Stimulated activated CD8-positive, alpha-beta memory T cell treated with anti-CD3 and anti-CD28 coated beads, Interleukin-2, amount 100 ng/mL, for 48 hours (primary cell): ENCODE measurements at places on chromosomes 2 and 18.

GRCh38 chr2:221343524-221343923, 228.6 kb downstream of the EPHA4 start:
- DNase-seq: no peak

- DNase-seq: no peak
These were observed 25.8 kb downstream of the TBC1D8 start for GRCh38 chr2:101125374-101125773.

- DNase-seq: no peak
These were observed 4.6 kb downstream of the PTGR3 start for GRCh38 chr18:75204269-75204731.

DNA sequence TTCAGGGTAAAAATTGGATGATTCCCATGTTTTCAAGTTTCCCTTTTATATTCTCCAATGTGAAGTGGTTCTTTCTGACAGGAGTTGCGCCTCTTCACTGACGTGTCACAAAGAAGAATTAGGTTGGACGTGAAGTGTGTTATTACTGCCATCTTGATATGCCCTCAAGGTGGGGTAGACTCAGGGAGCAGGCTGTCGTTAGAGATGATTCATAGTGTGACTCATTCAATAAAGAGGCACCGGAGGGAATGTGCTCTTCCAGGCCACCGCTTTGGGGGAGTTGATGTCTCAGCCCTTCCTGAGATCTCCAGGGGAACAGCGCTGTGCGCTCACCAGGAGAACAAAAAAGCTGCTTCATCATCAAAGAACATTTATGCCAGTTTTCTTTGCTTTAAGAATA, 3.6 kb upstream of the DGKD start:
- DNase-seq: no peak

- DNase-seq: no peak
These were observed 468.9 kb upstream of the HNRNPA3 start for GRCh38 chr2:176743671-176744070.

DNA sequence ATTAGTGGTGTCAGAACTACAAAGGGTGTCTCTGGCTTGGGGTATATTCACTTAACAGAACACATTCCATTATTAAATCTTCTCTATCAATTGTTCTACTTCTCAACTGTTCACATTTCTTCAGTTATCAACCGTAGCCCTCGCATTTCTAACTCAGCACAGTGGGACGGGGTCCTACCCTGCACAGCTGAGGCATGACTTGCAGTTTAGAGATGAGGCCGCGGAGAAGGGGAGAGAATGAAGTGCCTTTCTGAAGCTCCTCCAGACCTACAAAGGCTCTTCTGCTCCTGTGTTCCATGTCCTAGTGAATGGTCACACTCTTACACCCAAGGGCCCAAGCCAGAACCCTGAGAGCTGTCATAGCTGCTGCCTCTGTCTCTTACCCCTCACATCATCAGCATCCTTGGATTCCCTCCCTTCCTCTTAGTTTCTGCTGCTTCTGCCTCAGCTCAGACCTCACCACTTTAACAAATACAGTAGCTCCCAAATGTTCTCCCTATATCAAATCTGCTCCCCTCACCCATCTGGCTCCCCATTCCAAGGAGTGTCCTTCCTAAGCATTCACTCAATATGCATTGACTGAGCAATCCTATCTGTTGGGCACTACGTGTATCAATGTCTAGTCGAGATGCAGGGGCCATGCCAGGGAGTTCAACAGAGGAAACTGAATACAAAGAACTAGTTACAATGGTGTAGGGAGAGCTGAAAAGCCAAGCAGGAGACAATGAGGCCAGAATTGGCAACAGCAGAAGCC, 34.3 kb upstream of the MRPL19 start:
- DNase-seq: no peak

- DNase-seq: no peak
These were observed 81.1 kb downstream of the BOLA3 start for GRCh38 chr2:74066491-74067203.
